ENCODE measurements at places on chromosomes 3 and 15.
A peak's percentile ranks its signal among the peaks of the same experiment; 100 is the strongest.

DNA sequence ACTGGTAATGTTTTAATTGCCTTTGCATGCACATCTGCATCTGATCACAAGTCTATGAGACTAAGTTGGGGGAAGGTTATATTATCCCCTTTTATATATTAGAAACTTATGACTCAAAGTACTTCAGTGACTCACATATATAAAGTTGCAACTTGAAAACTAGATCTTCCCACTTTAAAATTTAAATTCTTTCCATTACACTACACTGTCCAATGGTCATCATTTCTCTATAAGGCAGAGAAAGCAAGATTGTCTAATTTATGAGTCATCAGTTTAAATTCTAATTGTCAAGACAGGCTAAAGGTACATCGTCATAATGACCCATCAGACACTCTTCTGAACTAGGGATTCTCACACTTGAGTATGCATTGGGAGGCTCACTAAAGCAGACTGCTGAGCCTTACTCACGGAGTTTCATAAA, 37.9 kb downstream of the CPA3 start:
- DNase-seq, result no peak

DNA sequence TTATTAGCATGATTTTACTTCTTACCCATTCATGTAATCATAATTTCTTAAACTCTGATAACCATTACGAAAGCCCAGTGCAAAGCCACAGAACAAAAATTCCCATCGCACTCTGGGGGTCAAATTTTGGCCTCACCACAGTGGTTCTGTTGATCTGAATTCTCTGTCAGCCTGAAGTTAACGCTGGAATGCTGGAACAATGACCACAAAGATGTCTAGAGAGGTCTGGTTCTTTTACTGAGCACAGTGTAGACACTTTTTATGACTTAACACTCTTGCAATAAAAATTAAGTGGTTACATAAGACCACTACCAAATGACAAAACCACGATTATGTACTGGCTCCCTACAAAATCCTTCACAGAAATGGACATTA, 94.7 kb downstream of the PDZRN3 start:
- peak; percentile 87 for DNase-seq

DNA sequence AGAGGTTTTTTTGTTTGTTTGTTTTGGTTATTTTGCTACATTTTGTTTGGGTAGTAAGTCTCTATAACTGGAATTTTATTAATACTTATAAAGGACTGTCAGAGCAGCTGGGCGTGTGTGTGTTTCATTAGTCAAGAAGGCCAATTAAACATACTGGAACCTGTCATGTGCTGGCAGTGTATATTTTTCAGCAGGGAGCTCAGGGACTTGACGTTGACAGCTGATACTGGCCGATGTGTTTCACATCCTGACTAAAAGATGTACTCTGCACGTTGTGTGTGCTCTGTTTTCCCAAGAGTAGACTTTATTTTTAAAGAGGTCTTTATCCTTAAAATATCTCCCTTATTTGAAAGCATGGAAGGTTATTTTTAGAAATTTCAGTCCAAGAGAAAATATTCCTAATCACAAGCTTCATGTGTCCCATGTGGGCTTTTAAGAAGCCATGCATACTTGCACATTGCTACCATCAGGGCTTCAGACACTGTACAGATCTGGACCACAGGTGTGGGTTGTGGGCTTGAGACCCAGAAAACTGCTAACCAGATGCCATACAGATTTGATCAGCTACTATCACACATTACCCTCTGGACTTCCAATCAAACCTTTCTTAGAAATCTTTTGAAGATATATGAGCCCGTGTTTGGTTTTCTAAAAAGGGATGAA, 135.9 kb downstream of the FEZF2 start:
- no peak for DNase-seq

DNA sequence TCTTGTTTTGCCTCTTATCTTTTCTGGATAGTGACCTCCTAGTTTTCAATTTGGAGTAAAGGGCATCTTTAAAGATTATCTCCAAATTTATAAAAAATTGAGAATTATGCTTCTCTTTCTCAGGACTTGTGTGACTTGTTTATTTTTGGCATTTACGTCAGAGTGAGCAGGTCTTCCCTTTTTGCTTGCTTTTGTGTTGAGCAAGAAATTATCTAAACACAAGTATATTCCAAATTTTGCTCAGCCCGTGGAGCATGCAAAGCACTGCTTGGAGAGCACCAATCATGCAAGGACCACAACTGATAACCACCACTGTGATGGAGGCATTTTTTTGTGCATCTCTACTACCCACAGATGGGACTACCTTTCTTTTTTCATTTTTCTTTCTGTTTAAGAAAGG, 7.1 kb downstream of the SLC25A26 start:
- DNase-seq, result no peak

GRCh38 chr3:45496555-45496954, 98.0 kb upstream of the LIMD1 start:
- no peak for DNase-seq

DNA sequence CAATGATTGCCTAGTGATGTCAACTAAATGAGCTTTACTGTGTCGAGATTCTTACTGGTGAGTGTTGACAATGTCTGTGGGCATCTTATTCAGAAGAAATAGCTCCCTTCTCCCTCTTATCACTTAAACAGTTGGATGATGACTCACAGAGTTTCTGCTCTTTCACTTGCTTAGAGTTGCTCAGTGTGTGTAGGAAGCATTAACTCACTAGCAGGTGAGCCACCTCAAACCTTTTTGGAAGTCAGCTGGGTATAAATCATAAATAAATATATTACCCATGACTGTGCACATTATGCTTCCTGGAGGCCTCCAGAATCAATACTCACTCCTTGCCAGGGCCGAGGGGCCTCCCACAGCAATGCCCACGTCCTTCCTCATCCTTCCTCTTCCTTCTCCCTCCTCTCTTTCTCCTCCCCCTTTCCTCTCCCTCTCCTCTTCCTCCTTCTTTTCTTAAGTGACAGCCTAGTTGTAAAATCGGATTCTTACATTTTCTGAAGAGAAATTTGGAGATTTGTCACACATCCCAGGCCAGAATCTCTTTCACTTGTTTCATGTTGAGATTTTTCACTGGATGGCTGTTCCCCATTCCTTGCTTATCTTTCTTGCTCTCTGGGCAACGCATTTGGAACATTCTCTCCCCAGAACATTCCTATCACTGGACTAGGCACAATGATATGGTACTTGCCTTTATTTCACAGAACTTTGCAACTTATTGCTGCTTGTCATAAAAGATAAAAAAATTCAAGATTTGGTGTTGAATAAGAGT, 17.5 kb downstream of the SHC4 start:
- DNase-seq, result no peak

- DNase-seq, result no peak
These were observed 152.8 kb upstream of the TLE3 start for GRCh38 chr15:70250208-70251201.

DNA sequence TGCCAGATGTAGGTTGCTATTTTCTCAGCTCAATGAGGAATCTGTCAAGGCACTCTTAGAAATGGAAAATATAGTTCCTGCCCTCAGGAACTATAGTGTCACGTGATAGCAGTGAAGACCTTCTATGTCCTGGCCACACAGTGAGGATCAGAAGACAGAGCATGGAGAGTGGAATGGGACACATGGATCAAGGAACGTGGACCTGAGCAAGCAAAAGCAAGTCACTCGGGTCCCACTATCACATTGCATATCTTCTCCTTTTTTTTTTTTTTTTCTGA, 21.2 kb downstream of the SMAD3 start:
- no peak for DNase-seq

- DNase-seq, result no peak
These were observed 9.9 kb downstream of the LOXL1 start for GRCh38 chr15:73936181-73936580.

GRCh38 chr15:61079529-61079928, 149.6 kb downstream of the RORA start:
- DNase-seq, result no peak

- no peak for DNase-seq
These were observed 9.9 kb downstream of the AP3B2 start for GRCh38 chr15:82699726-82700125.

DNA sequence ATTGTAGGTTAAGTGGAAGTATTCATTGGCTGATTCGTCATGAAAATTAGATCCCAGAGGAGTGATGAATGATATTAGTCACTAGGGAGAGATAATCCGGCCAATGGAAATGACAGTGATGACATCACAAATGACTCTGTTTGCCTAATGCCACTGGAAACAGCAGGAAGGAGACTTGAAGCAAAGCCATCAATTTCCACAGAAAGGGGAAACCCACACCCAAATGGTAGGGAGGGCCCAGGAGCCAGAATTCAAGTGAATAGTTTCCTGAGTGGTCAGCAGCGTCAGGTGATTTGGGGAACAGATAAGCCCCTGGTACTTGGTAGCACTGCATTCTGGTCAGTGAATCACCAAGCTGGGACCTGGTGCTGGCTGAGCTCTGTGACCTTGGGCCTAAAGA, 3.3 kb upstream of the ADAMTS9 start:
- DNase-seq, result no peak

DNA sequence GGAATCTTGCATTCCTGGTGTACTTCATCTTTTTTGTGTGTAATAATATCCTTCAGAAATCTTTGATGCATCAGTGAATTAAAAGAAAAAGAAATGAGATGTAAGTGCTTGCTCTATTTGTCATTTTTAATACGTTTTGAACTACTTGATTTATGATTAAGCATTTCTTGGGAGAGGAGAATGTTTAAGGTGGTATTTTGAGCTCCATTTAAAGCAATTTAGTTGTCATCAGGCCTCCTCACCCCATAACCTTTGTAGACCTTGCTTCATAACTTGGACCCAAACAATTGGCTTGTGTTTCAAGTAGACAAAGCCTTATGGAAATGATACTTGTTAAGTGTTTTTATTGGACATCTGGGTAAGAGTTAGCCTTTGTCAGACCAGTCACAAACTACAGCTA, 87.1 kb upstream of the VEPH1 start:
- no peak for DNase-seq

DNA sequence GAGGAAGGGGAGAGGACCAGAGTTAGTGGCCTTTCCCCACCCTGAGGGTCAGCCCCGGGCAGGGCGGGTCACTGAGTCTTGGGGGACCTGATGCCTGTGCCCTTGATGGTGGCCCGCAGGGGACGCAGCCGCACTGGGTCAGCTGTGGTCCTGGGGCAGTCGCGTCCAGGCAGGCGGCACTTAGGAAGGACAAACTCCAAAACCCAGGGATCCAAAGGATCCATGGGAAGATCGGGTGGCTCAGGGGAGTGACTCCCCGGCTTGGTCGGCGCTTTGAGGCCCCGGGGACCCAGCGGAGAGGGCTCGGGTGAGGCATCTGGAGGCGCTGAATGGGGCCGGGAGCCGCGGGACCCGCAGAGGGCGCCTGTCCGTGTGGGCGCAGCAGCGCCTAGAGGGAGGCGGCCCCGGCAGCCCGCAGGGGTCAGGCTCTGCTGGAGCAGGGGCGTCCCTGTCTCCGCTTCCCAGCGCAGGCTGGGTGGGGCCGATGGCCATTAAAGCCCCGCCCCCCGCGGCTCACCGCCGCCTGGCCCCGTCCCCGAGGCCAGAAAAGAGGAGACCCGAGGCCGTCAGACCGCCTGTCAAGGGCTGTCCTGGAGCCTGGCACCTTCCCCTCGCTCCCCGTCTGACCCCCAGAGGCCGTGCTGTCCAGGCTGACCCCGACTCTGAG, 17.5 kb downstream of the CIDEC start:
- no peak for DNase-seq

- no peak for DNase-seq
These were observed 29.5 kb downstream of the GLB1 start for GRCh38 chr3:33067484-33067883.

- no peak for DNase-seq
These were observed 188.9 kb upstream of the SYNPR start for GRCh38 chr3:63089007-63089750.

GRCh38 chr3:12235691-12236090, 53.2 kb upstream of the PPARG start:
- no peak for DNase-seq

- no peak for DNase-seq
These were observed 19.3 kb upstream of the ETV5 start for GRCh38 chr3:186128158-186128557.

DNA sequence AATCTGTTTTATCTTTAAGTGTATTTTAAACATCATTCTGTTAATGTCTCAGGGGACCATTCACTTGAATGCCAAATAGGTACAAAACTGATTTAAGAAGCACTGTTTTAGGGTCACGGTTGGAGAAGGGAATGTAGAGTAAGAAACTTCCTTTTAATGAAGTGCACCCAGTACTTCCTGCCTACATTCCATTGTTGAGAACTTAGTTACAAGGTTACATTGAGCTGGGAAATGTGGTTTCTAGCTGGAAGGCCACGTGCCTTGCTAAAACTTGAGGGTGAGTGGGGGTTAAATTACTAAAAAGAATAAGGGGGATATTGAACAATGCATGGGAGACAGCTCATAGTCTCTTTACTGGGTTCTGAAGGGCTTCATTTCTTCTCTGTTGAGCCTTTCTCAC, 78.3 kb upstream of the TBC1D5 start:
- DNase-seq, result no peak

GRCh38 chr3:141250342-141250741, 18.7 kb downstream of the PXYLP1 start:
- no peak for DNase-seq

DNA sequence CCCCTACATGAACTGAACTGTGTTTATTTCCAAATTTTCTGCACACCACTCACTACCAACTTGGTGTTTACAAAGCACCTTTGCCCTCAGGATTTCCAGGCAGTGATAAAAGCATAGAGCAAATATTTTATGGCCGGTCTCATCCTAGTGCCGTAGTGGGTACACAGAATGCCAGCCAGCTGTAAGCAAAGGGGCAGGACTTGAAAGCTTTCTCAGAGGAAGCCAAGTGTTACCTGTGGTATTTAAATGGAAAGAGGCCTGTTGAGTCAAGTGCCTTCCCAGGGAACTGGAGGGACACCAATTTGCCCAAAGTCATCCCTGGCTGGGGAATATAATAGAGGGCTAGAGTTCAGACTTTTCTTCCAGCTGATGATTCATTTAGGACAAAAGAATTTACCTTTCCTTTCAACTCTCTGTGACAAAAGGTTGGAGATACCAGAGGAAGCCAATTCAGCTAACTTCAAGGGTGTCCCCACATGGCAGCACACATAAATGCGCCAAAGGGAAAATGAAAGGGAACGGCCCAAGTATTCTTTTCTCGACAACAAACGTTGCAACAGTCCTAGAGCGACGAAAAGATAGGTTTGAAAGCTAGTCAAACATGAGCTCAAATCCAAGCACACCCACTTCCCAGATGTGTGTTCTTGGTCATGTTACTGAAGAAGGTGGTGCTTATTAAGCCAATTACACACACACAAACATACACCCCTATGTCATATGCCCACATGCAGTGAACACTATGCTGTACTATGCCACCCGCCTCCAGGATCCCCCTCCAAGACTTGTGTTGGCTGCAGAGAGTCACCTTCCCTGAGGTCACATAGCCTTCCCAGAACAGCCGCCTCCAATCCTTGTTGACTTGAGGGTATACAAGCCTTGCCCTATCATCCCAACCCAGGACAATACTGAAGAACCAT, 27.7 kb downstream of the MAGI1 start:
- DNase-seq, result no peak

DNA sequence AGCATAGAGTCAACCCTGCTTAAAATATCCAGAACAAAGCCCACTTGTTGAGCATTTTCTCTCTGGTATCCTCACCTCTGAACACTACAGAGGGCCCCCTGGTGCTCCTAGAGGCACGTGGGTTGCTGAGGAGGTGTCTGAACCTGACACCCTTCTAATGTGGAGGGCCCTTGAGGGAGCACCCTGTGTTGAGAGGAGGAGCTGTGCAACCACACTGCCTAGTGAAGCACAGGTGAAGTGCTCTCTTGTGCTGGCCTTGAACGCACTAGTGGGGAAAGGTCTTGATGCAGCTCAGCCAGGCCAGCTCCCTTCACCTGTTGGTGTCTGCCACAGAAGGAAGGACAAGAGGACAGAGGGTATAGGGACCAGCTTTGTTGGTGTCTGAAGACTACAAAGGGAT, 51.9 kb downstream of the CCK start:
- DNase-seq, result no peak

All from AG04449 (cell line).